Breast epithelium (tissue), 4 donors: ENCODE measurements at places on chromosomes 7 and 10.

DNA sequence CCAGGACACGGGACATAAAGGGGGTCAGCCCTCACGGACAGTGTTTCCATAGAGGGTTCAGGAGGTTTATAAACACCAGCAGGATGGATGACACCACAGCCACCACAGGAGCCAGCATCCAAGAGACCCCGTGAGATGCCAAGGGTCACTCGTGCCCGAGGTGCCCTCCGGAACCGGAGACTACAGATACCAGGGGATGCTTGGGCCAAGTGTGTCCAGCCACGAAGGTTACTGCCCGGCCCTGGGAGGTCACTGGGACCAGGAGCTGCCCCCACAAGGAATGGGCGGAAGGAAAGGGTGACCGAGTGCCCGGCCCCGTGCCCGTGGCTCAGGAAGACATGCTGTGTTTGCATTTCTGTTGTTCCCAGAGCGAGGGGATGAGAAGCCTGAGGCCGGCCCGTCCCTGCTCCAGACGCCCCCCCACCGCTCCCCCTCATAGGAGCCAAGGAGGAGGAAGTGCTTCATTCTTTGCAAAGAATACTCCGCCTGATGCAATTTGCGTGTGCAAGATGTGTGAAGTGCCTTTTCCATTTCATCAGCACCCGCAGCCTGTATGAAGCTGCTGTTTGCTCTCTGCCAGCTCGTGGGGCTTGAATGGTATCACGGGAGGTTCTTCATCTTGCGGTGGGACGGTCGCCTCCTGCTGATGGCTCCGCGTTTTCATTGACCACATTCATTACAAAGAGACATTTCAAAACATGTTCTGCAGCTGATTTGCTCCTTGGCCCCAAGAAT, 176.4 kb downstream of the ELFN1 start:
- DNase-seq, result no peak

GRCh38 chr10:82660205-82660604, 785.2 kb downstream of the NRG3 start:
- no peak for DNase-seq

GRCh38 chr10:79236433-79236765, 110.9 kb upstream of the PPIF start:
- DNase-seq, result no peak

DNA sequence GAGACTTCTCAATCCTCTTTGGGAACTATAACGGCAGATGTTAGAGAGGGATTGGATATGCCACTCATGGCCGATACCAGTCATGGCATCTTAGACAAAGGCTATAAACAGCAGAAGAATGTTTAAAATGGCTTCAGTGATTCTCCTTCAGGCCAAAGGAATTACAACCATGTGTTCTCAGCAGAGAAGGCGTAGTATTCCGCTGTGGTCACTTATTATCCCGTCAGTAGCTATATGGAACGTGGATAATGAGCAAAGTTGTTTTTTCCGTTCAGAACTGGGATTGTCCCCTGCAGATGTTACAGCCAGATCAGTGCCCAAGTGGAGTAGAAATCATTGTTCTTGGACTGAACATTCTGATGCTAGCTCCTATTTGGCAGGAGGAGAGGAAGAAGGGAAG, 43.1 kb downstream of the TEX36 start:
- no peak for DNase-seq

- DNase-seq, result no peak
These were observed 78.4 kb upstream of the ADO start for GRCh38 chr10:62726142-62726541.

DNA sequence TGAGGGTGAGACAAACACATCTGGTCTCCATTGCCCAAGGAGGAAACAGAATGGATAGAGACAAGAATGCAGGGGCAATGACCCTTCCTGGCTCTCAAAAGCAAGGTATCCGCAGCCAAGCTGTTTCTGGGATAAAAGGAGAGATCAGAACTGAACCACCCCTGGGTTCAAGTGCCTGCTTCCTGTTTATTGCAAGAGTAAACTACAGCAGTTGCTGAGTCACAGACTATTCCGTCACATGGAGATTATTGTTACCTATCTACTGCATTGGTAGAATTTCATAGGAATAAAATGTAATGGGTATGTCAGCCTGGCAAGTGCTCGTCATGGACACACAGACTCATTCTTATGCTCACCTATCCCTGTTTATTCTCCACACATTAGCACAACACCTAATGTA, 821.6 kb downstream of the GRID1 start:
- DNase-seq, result no peak

DNA sequence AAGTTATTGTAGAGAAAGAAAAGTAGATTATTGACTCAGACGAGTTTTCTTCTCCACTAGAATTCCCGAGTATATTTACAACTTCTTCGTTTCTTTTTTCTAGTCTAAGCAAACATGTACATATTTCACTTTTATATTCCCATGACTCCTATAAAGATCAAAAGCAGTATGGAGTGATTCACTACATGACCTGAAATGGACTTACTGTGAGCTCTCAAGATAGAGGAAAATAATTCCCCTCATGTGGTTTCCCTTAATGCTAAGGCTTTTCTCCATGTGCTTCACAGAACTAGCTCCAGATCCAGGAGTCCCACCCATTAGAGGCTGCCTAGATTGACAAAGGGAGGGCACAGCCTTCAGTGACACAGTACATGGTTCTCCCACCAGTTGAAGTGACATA, 823.1 kb upstream of the LRRTM3 start:
- DNase-seq, result no peak

DNA sequence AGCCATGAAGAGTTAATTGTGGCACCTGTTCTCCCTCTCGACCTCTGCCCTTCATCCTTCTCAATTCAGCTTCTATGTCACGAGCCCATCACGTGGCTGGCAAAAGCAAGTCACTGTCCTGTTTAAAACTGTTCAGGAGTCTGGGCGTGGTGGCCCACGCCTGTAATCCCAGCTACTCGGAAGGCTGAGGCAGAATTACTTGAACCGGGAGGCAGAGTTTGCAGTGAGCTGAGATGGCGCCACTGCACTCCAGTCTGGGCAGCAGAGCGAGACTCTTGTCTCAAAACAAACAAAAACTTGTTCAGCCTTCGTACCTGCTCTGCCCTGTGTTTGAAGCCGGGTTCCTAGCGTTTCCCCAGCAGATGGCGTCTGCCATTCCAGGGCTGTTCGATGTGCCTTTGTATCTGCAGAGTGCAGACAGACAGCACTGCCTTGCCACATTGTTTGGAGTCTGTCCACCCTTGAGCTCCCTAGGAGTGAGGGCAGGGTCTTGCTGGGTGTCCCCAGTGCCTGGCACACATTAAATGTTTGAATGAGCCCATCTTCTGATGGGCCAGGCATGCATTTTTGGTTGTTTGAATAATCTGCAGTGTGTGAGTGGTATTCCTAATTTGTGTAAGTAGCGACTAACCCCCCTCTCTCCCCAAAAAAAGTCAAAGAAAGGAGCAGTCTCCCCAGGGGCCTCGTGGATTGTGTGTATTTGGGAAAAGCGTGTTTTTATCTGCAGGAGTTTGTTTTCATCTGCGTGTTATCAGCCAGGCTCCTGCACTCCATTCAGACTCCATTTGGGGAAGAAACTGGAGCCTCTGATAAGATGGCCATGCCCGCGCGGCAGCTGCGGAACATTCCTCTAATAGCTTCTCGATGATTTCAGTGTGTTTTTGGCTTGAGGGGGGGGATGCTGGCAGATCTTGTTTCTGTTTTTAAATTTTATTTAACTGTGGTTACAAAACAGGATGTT, 61.2 kb downstream of the DNAJB6 start:
- no peak for DNase-seq
